Prostate gland (tissue), 2 donors: ENCODE measurements at places on chromosomes 6 and 20.

GRCh38 chr6:170459451-170459850 is 93.7 kb downstream of the PSMB1 start:
- no peak for DNase-seq
- no peak overlapping the region for H3K4me3 ChIP-seq
- no peaks in the 10 kb centered on the region for H3K36me3 ChIP-seq
- H3K27ac ChIP-seq, result no peak overlapping the region

DNA sequence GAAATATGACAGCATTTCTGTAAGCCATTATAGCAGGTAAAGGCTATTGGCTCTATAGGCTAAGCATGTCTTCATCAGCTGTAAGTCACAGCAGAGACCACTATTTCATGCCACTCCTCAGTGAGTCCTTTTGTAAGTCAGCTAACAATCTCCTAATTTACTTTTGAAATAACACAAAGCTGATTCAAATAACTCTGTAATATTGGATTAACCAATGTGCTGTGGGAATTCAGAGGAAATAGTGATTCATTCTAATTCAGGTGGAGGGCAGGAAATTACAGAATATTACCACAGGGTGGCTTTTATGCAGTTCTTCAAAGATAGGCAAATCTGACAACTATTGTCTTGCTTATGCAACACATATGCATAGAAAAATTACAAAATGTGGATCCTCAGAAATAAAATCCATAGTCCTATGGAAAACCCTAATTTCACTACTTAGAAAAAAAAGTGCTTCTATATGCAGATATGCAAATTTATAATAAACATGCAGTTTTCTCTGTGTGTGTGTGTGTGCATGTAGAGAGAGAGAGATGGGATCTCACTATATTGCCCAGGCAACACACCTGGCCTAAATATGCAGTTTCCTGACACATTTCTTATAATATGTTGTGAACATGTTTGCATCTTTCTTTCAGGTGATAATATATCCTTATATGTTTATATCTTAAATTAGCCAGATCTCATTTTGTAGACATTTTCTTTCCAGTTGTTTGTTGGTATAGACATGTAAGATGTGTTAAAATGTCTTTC is 4.8 kb upstream of the SMIM28 start:
- H3K4me3 ChIP-seq, result no peak overlapping the region
- no peaks in the 10 kb centered on the region for H3K4me1 ChIP-seq
- H3K36me3 ChIP-seq, result no peaks in the 10 kb centered on the region
- H3K27me3 ChIP-seq, result no peaks in the 10 kb centered on the region

DNA sequence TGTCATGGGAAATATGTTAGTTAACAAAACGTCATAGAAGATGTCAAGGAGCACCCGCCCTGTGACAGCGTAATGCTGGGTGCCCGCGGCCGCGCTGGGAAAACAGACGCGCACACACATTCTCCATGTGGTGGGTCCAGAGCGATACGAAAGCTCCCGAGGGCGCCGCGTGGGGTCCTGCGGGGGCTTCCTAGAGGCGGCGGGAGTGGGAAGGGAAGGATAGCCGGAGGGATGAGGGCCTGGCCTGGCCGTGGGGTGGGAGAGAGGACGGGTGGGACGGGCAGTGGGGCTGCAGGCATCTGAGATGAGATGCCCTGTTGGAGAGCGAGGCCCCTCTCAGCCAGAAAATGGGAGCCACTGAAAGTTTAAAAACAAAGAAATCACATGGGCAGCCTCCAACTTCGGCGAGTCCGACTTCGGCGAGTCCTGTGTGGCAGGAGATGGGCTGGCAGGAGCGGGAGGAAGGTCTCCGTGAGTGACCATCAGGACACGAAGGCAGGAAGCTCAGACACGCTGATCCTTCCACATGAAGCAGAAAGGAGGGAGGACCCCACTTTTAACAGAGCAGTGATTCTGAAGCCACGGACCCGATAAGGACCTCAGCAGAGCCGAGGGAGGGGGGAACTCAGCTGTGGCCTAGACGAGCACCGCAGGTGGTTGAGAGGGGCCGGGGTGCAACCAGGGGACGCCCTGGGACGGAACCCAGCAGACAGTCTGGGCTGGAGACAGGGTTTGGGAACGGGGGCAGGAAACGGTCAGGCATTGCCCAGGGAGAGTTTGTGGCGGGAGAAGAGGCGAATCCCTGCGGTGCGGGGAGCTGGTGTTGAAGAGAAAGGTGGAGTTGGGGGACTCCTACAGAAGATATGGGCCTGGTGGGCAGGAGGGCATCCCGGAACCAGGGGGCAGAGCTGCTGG is 114.1 kb upstream of the FRMD1 start:
- H3K27ac ChIP-seq, result no peak overlapping the region
- no peaks in the 10 kb centered on the region for H3K27me3 ChIP-seq
- H3K4me3 ChIP-seq, result no peak overlapping the region
- peaks cover 7% of the 10 kb centered on the region for H3K4me1 ChIP-seq
- no peak for DNase-seq
- H3K36me3 ChIP-seq, result no peaks in the 10 kb centered on the region

- no peak for DNase-seq
- no peaks in the 10 kb centered on the region for H3K4me1 ChIP-seq
- no peak overlapping the region for H3K4me3 ChIP-seq
- H3K27ac ChIP-seq, result no peak overlapping the region
- no peaks in the 10 kb centered on the region for H3K27me3 ChIP-seq
Observed at GRCh38 chr6:135097172-135097571, 42.5 kb upstream of the HBS1L start.

GRCh38 chr20:1086277-1087213 is 31.9 kb upstream of the PSMF1 start:
- no peaks in the 10 kb centered on the region for H3K4me1 ChIP-seq
- DNase-seq, result no peak
- H3K27ac ChIP-seq, result no peak overlapping the region
- no peak overlapping the region for H3K4me3 ChIP-seq
- no peaks in the 10 kb centered on the region for H3K27me3 ChIP-seq

DNA sequence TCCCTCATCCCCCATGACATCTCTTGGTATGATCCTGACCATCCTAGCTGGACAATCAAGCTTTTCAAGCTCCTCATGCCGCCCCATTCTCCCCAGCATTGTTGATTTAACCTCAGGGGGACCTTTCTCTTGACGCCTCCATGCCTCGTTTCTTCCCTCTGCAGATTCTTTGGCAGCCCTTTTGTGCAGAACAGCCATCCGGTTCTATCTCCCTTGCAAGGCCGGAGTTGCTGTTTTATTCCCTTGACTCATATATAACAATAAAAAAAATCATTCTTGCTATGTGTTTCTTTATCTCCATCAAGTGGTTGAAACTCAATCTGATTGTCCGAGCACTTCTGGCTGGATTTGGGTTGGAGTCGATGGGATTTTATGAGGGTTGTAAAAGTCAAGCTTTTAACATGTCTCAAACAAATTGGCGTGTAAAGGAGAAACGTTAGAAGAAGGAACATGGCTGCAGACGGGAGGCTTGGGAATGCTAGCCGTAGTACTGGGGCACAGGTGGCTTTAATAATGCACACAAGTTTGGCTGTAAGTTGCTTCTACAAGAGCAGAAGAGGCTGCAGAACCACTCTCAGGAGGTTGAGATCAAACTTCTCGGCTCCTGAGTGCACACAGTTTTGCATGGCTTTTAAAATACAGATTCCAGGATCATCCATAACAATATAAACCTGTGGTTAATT is 3.9 kb upstream of the SULF2 start:
- H3K36me3 ChIP-seq, result no peaks in the 10 kb centered on the region
- H3K4me1 ChIP-seq, result peaks cover 6% of the 10 kb centered on the region
- DNase-seq, result no peak
- no peaks in the 10 kb centered on the region for H3K27me3 ChIP-seq

GRCh38 chr6:99002831-99003230 is 55.1 kb upstream of the FBXL4 start:
- no peaks in the 10 kb centered on the region for H3K27me3 ChIP-seq
- H3K36me3 ChIP-seq, result no peaks in the 10 kb centered on the region
- H3K27ac ChIP-seq, result no peak overlapping the region
- H3K4me1 ChIP-seq, result no peaks in the 10 kb centered on the region
- H3K4me3 ChIP-seq, result no peak overlapping the region
- DNase-seq, result no peak

- H3K27ac ChIP-seq, result no peak overlapping the region
- H3K27me3 ChIP-seq, result no peaks in the 10 kb centered on the region
- H3K36me3 ChIP-seq, result no peaks in the 10 kb centered on the region
- DNase-seq, result no peak
Observed at GRCh38 chr20:34310481-34311117, 7.4 kb upstream of the AHCY start.

DNA sequence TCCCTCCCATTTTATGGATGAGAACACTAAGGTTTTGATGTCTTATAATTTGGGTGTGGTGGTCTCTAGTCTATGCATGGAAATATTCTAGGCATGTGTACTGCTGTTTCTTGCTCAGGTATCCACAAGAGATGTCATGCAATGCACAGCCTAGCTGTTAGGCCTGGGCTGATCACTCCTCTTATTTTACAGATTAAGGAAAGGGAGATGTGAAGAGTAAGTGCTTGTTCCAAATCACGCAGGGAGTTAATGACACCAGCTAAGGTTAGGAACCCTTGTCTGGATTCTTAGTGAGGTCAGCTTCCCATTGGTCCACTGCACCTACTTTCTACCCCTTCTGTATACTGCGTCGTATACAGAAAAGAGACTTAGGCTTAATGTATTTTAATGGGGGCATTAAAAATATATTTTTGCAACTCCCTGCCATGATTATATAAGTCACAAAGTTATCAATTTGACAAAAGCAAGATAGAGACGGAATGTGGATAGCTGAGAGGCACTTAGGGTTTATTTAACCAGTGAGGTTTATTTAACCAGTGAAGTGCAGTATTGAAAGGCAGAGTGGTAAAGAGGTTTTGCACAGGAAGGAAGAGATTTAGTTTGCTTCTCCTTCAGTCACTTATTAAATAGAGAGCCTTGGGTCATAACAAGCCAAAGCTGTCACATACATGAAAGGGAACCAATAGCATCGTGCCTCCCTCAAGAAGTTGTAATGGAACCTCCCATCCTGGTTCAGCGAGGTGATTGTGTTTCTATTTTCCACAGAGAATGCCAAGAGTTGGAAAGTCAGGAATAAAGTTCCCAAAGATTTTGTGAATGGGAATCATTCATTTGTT is 95.0 kb upstream of the FAM184A start:
- no peaks in the 10 kb centered on the region for H3K27me3 ChIP-seq
- H3K36me3 ChIP-seq, result no peaks in the 10 kb centered on the region
- no peak overlapping the region for H3K4me3 ChIP-seq
- no peaks in the 10 kb centered on the region for H3K4me1 ChIP-seq
- H3K27ac ChIP-seq, result no peak overlapping the region

GRCh38 chr6:166866839-166867637 is 89.3 kb downstream of the RNASET2 start:
- H3K4me3 ChIP-seq, result no peak overlapping the region
- H3K27me3 ChIP-seq, result no peaks in the 10 kb centered on the region
- H3K36me3 ChIP-seq, result no peaks in the 10 kb centered on the region
- no peaks in the 10 kb centered on the region for H3K4me1 ChIP-seq
- no peak overlapping the region for H3K27ac ChIP-seq

- peaks cover 7% of the 10 kb centered on the region for H3K36me3 ChIP-seq
- no peak overlapping the region for H3K27ac ChIP-seq
- no peaks in the 10 kb centered on the region for H3K4me1 ChIP-seq
- no peaks in the 10 kb centered on the region for H3K27me3 ChIP-seq
- DNase-seq, result no peak
Observed at GRCh38 chr20:3251806-3252205, 12.8 kb upstream of the SLC4A11 start.

DNA sequence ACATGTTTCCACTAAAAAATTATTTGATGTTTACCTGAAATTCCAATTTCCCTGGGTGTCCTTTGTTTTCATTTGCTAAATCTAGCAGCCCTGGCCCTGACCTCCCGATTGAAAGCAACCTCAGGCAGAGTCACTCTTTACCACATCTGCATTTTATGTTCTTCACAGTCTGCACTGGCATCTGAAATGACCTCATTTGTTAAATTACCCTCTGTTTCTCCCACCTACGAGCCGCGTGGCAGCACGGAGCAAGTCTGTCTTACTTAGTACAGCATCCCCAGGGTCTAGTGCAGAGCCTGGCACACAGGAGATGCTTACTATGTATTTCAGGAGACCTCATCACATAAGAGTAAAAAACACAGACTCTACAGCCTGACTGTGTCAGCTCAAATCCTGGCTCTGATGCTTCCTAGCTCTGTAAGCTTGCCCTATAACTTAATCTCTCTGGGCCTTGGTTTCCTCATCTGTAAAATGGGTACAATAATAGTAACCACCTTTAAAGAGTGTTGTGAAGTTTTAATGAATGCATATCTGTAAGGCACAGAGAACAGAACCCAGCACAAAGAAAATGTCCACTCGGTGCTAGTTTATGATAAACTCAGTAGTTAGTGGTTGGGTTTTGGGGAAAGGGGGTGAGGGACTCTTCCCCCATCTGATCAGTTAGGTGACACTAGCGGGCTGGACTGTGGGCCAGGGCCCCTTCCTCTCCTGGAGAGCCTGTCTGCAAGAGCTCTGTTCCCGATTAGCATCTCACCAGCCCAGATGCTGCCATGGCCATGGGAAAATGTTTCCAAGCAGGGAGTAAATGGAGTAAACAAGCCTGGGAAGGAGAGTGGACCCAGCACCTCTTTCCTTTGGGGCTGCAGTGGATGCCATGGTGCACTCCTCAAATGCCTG is 88.2 kb downstream of the PREX1 start:
- DNase-seq, result no peak
- H3K27me3 ChIP-seq, result no peaks in the 10 kb centered on the region
- H3K4me3 ChIP-seq, result no peak overlapping the region
- H3K27ac ChIP-seq, result no peak overlapping the region
- H3K36me3 ChIP-seq, result no peaks in the 10 kb centered on the region
- H3K4me1 ChIP-seq, result no peaks in the 10 kb centered on the region

- H3K27ac ChIP-seq, result no peak overlapping the region
- DNase-seq, result no peak
- H3K36me3 ChIP-seq, result no peaks in the 10 kb centered on the region
- no peak overlapping the region for H3K4me3 ChIP-seq
- no peaks in the 10 kb centered on the region for H3K27me3 ChIP-seq
Observed at GRCh38 chr6:105873211-105873704, 212.9 kb upstream of the PRDM1 start.

GRCh38 chr20:40687384-40688128 is 1.5 kb downstream of the MAFB start:
- DNase-seq, result peak; percentile 81
- H3K27me3 ChIP-seq, result no peaks in the 10 kb centered on the region
- H3K4me1 ChIP-seq, result no peaks in the 10 kb centered on the region
- H3K4me3 ChIP-seq, result peak overlapping the region; percentile 67

- DNase-seq, result no peak
Observed at GRCh38 chr20:24933266-24933908, 15.7 kb upstream of the CST7 start.

DNA sequence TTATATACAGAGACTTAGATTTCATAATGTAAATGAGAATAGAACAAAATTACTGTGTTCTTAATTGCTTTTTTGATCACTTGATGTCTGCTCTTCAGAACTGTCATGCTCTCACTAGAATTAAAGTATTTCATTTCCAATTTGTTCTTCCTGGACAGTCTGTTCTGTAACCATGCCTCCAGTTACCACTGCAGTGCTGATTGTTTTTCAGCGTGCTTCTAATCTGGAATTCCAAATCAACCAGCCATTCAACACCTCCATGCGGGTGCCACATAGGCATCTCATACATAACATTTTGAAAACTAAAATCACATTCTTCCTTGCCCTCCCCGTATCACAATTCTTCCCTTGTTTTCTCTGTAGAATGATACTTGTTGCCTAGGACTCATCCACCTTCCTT is 132.8 kb downstream of the QKI start:
- no peaks in the 10 kb centered on the region for H3K4me1 ChIP-seq
- DNase-seq, result no peak
- no peak overlapping the region for H3K4me3 ChIP-seq
- H3K27me3 ChIP-seq, result no peaks in the 10 kb centered on the region
- H3K36me3 ChIP-seq, result no peaks in the 10 kb centered on the region
- no peak overlapping the region for H3K27ac ChIP-seq
